Stimulated activated CD8-positive, alpha-beta memory T cell treated with anti-CD3 and anti-CD28 coated beads, Interleukin-7, amount 100 ng/mL, for 1 hour (primary cell): ENCODE measurements at places on chromosomes 16 and 17.

GRCh38 chr17:14282726-14283125 is 18.2 kb upstream of the HS3ST3B1 start:
- DNase-seq: no peak

DNA sequence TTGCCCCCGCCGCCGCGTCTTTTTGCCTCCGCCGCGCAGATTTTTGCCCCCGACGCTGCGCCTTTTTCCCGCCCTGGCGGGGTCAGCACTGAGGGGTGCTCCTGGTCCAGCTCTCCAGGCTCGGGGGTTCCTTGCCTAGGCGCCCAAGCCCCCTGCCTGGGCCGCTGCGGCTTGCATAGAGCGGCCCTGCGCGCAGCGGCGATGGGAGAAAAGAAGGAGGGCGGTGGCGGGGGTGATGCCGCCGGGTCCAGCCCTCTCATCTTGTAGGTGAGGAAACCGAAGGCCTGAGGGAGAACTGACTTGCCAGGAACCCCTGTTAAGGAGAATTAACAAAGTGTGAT is 330.8 kb upstream of the WSB1 start:
- no peak for DNase-seq

- DNase-seq: no peak
Observed at GRCh38 chr17:9729735-9730420, 61.5 kb downstream of the DHRS7C start.

GRCh38 chr17:7835814-7836595 is 2.0 kb downstream of the KDM6B start:
- no peak for DNase-seq

GRCh38 chr17:1552932-1553331 is 9.7 kb downstream of the PITPNA start:
- DNase-seq: no peak

DNA sequence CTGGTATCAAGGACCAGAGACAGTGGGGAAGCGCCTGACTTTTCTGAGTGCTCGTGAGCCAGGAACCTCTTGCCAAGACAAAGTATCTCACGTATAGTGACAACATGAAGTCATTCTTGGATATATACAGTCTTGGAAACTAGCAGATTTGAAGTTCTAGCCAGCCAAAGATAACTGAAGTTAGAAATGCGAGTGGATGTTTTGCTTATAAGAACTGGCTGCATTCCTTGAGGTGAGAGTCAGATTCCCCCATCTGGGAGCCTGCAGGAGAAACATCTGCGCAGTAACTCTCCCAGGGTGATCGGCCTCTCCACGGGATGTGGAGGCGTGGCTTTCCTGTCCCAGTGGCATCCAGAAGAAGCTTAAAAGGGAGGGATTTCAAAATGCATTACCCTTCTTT is 89.8 kb downstream of the SHISA6 start:
- DNase-seq: no peak

DNA sequence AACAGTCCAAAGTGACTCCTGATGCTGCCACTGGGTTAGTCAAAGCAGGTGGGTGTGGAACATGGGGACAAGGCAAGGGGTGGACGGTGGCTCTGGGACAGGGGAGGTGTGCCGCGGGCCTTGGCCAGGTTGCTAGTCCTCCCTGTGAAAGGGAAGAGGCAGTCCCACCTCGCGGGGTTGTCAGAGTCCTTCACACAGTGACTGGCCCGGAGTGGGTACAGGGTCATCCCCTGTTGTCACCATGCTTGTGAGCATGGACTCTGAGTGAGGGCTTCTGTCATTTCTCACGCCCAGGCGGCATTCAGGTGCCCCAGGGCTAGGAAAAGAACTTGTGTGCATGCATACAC is 3.1 kb upstream of the ZNF469 start:
- no peak for DNase-seq

DNA sequence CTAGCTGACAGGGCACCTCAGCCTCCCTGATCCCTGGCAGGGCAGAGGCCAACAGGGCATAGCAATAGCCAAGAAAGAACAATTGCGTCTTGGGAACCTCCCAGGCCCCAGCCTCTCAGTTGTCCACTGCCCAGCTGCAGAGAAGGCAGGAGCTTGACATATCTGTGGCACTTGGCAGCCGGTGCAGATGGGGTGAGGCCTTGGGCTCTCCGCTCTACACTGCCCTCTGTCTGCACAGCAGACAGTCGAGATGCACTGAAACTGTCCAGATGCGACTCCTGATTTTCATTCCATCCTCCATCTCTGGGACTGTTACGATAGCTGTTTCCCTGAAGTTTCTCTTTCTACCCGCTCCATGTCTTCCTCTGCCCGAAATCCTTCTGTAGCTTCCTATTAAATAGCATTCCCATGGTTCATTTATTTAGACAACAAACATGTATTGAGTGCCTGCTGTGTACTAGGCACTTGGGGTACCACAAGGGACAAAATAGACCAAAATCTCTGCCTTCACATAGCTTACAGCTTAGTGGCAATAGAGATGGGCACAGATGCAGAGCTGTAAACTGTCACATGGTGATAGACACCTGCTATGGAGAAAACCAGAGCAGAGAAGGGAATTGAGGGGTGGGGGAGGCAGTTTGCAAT is 3.3 kb downstream of the POLR3E start:
- peak; percentile 11 for DNase-seq

DNA sequence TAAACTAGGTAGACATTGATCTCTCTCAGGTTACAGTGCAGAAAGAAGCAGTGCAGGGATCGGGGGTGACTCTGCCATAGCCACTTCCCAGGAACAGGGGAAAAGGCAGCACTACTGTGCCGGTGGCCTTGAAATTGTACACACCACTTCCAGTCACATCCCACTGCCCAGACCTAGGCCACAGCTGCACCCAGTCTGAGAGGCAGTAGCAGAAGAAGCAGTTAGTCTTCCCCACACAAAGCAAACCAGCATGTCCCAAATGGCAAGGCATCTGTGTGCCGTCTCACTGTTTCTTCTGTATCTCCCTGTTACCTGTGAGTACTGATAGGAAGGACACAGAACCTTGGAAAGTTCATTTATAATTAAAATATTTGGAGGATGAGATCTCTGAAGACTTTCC is 47.0 kb downstream of the TMC6 start:
- DNase-seq: no peak

GRCh38 chr17:64245218-64246145 is 17.6 kb downstream of the TEX2 start:
- no peak for DNase-seq

DNA sequence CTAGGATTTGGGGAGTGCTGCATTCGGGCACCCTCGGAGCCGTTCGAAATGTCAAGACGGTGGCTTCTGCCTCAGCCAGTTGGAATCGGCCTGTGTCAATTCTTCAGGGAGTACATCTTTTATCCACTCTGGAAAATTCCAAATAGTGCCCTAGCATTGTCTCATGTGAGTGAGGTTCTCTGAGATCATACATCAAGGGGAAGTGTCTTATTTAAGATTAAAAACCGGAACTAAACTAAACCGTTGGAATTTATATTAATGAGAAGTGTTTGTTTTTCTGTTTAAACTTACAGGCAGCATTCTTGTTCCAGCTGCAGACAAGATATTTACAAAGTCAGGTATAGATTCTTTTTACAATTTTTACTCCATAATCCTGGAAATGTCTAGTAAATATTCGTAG is 56.8 kb downstream of the SLC47A1 start:
- no peak for DNase-seq

GRCh38 chr17:45008216-45008615 is 40.1 kb upstream of the C1QL1 start:
- no peak for DNase-seq

- no peak for DNase-seq
Observed at GRCh38 chr17:19290066-19290705, 53.0 kb downstream of the EPN2 start.
